ENCODE measurements at places on chromosomes 3 and 15. TPM values are rescaled to one million over a fixed set of nuclear protein-coding genes. Genes with fewer than 3 reads are reported as not detected.
A peak's percentile ranks its signal among the peaks of the same experiment; 100 is the strongest.

GRCh38 chr3:132595014-132595413 is 2.1 kb upstream of the ACKR4 start:
- DNase-seq = peak; percentile 2

DNA sequence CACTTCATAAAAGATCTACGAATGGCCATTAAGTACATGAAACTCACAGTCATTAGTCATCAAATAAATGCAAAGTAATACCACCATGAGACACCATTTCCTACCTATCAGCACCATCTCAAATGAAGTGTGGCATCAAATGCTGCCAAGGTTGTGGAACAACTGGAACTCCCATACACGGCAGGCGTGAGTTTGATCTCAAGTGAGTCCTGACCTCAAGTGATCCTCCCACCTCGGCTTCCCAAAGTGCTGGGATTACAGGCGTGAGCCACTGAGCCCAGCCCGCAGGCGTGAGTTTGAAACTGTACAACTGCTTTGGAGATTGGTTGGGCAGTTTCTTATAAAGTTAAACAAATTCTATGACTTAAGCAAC is 28.8 kb upstream of the HDAC11 start:
- no peak for DNase-seq

DNA sequence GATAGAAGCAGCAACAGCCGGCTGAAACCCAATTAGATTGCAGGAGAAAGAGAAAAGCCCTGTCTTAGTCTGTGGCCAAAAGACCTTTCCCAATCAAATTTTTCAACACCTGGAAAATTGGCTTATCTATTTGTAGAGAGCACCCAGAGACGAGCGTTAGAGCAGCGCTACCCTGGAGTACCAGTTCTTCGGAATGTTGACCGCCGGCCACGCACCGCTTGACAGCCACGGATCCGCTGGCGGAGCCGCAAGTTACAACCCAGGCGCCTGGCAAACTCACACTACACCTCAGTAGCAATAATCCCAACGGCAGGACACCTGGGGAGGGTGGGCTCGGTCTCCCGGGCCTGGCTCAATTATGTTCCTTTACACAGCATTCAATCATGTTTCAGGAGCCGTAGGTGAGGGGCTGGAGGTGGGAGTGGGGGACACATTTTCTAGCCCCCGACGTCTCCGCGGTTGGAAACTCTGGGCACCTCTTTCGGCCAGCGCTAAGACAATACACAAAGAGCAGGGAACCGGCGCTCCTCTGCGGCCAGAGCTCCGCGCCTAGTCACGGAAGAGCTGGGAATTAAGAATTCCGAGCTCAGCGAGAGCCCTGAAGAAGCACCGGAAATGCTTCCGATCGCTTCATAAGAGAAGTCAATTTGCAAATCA is 1.2 kb downstream of the MB21D2 start:
- DNase-seq = peak; percentile 64

GRCh38 chr15:89128320-89129122 is 40.3 kb downstream of the ABHD2 start:
- DNase-seq = no peak

GRCh38 chr3:196620161-196620604 is 19.3 kb upstream of the NRROS start:
- no peak for DNase-seq

DNA sequence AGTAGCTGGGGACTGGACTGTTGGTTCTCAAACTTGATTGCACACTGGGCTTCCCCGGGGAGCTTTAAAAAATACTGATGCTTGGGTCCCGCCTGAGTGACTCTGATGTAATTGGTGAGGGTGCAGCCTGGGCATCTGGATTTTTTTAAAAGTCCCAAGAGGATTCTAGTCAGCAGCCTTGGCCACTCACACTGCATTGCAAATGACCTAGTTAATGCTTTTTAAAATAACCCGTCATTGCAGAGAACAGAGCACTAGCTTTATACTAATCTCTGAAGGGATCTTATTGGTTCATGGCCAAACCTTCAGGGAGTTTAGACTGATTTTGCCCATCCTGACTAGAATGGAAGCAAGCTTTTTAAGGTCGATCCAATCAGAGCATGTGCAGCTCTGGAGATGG is 310.6 kb upstream of the PROK2 start:
- DNase-seq = no peak

DNA sequence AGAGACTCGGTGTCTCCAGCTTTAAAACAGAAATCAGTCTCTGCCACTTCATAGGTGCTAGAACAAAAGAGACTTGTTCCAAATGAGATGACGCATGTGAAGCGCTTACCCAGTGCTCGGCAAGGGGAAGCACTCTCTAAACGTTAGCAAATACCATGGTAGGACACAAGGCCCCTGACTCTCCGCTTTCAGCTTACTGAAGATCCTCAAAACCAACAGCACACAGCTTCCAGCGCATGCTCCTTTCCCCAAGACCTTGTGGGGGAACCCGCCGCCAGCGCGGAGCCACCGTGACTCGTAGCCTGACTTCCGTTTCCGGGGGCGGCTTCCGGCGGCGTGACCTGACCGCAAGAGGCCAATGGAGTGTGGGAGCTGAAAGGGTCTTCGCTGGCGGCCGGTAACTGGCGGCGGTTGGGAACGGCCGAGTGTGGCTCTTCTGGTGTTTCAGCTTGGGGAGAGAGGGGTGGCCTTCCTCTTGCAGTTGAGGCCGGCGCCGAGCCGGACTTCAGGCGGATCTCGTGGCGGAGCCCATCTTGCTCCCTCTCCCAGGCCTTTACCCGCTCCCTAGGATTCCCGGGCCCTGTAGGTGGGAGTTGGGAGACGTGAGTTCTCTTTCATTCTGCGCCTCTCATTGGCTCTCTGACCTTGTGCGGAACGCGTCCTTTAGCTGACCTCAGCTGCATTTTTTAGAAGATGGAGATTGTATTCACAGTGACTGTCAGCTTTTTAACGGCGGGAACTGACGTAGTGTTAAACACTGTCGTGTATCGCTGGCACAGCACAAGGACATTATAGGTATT is at the start of gene THUMPD3:
THUMPD3 (plus strand) TSS at position 324 of the 800 bp plus-strand sequence. CDS start 2,015 bp downstream, outside the sequence.
- peak; percentile 79 for DNase-seq

DNA sequence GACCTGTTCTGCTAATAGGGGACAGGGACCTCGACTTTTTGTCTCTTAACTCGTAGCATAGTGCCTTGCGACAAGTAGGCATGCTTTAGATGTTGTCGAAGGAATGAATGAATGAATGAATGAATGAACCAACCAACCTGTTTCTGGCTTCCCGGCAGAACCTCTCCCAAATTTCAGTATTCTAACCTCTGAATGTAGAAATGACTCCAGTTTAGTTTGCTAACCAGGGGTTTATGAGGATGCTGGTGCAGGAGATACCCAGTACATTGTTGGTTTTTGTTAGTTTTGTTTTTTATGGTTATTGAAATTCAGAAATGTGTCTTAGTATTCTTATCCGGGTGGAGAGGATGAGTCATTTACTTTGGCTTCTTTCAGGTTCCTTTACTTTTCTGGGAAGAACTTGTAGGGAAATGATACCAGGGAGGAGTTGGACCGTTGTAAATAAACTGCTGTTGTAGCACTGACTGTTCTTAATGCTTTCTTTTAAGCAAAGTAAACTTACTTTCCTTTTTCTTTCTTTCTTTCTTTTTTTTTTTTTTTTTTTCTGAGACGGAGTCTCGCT is 29.6 kb upstream of the EHHADH start:
- no peak for DNase-seq

DNA sequence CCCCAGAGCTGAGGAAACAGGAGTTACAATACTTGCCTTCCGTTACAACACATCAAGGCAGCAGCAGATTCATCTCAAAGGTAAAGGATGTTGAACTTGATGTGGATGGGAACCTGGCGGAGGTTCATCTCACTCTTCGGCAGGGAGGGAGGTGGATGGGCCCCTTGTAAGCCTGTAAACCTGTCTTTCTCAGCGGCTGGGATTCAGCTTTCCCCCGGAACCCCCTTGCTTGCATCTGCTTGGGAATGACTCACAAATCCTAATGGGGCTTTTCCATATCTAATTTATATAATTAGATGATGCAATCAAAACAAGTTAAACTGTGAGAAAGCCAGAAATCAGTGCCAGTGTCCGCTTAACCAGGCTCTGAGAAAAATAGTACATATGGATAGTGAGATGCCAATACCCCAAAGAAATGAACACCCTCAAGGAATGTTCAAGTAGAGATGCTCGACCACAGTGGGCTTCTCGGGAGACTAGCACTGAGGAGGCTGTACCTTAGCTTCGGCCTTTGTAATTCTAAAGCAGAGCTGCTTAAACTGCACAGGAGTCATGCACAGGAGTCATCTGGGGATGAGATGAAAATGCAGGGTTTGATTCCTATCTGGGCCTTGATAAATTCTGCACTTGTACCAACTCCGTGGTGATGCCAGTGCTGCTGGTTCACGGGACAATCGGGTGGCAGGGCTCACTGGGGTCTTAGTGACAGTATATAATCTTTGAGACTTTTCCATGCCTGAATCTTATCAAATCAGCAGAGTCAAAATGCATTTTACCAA is 2.2 kb upstream of the FAM240A start:
- DNase-seq = no peak

- DNase-seq = no peak
These were observed 65.9 kb upstream of the TNIK start for GRCh38 chr3:171526146-171526545.

DNA sequence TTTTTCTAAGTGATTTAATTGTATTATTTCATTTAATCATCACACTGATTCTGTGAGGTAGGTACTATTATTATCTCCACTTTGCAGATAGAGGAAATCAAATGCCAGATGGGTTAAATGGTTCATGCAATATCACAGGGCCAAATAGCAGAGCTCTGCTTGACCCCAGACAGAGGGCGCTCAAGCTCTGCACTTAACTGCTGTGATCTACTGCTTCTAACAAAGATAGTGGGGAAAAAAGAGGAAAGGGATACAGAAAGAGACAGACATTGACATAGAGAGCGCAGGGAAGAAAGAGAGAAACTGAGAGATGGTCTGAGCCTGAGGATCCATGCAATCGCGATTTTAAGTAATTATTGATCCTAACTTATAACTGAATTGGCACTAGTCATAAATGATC is 279.1 kb upstream of the THRB start:
- peak; percentile 41 for DNase-seq

GRCh38 chr3:149650828-149651227 is 7.0 kb downstream of the WWTR1 start:
- no peak for DNase-seq

DNA sequence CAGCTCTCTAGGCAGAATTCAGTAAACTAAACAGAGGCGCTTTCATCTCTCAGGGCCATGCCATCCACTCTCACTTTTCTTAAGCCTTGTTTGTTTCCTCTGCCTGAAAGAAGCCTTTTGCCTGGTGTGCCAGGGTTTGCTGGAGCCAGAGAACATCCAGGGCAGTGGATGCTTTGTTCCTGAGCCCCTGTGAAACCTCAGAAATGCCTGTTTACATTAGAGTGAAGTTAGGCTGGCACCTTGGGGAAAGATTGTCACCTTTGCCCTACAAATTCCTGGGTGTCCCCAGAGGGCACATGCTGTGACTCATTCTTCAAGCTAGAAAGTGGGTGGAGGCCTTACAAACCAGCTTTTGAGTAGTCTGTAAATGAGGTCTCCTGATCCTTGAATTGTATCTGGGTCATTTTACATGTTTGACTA is 10.7 kb upstream of the TRAK1 start:
- DNase-seq = no peak

GRCh38 chr3:20111836-20112235 is 71.6 kb downstream of the KAT2B start:
- DNase-seq = no peak

GRCh38 chr3:73827204-73827603 is 202.5 kb upstream of the PDZRN3 start:
- no peak for DNase-seq

GRCh38 chr15:96720656-96721055 is 390.2 kb downstream of the NR2F2 start:
- DNase-seq = no peak

- peak; percentile 33 for DNase-seq
These were observed 191.9 kb downstream of the STT3B start for GRCh38 chr3:31724651-31725050.

DNA sequence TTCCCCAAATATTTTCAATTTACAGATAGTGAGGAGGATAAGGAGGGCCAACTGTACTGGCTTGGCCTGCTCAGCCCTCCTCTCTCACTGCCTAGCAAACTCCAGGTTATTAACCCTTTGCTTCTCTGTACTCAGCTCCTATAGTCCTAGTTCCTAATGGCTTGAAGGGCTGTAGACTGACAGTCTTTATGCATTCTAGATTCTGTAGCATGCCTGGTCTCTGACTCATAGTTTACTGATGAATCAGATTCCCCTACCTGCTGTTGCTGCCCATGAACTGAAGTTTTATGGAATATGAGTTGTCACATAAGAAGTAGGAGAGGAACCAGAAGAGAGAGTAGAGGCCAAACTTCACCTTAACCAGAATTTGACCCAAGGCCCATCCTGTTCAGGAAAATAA is 27.1 kb upstream of the MAP3K13 start:
- no peak for DNase-seq

DNA sequence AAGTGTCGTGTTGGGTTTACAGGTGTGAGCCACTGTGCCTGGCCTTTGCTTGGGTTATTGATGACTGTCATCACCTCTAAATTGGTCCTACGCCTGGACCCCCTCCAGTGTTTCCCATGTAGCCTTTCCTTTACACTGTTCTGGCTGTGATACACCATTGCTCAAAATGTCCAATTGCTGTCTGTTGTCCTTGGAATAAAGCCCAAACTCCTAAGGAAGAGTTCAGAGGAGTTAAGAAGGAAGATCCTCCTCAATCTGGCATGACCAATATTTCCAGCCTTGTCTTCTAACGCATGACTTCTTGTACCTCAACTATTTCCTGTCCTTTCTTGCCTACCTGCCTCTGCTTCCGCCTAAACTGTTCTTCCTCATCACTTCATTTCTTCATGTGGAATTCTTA is 113.1 kb downstream of the POLR2M start:
- DNase-seq = no peak

DNA sequence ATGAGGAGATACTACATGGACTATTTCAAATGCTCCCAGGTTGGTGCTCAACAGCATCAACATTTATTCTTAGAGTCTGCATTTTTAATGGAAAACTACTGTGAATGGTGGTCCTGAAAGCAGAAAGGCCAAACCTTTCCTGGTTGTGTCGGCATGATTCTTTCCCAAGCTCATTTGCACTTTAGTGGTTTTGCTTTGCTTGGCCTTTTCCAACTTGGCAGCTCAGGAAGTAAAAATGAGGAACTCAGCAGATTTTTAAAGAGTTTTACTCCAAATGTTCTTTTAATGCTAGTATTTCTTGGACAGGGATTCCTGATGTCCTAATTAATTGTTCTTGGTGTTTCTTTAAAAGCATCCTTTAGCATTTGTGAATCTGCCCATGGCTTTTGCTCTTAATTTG is 197.4 kb downstream of the SLC9A9 start:
- no peak for DNase-seq

LYSMD4 gene
- total RNA-seq = 6.4 TPM

RSRC1 gene
- 26.9 TPM for total RNA-seq

ALDH1L1 gene
- 0.28 TPM for total RNA-seq

IL5RA gene
- not detected for total RNA-seq

SEMA6D gene
- 5.5 TPM for total RNA-seq
